ENCODE measurements at places on chromosomes 11 and 22.

GRCh38 chr11:57793351-57794115 lies 31.9 kb downstream of the CTNND1 start:
- no peak for DNase-seq

GRCh38 chr22:45805413-45805812 lies 133.8 kb downstream of the ATXN10 start:
- DNase-seq, result no peak

GRCh38 chr22:17097701-17098100 lies 12.9 kb downstream of the IL17RA start:
- DNase-seq, result no peak

DNA sequence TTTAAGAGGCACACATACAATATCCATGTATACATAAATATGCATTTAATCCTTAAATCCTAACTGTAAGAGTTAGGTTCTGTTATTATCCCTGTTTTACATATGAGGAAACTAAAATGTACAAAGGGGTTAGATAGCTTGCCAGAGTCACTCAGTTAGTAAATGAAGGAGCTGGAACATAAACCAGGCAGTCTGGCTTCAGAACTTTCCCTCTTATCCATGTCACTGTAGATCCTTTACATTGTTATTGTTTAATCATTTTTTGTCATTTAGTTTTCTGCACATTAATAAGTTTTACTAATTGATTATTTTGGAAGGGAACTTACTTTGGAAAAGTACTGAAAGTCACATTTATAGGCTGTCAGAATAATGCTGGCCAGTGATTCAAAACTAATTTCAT lies 282.4 kb downstream of the TMEM135 start:
- no peak for DNase-seq

GRCh38 chr11:11806074-11806473 lies 35.7 kb upstream of the USP47 start:
- DNase-seq, result no peak

DNA sequence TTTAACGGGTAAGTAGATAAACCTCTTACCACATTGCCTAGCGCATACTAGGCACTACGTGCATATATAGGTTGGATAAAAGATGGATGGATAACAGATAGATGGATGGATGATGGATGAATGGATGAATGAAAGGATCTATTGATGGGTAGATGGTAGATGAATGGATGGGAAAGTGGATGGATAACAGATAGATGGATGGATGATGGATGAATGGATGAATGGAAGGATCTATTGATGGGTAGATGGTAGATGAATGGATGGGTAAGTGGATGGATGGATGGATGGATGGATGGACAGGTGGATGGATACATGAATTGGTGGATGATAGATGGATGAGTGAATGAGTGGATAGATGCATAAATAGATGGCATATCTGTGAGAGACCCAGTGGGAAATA lies 555.0 kb downstream of the MN1 start:
- DNase-seq, result no peak

DNA sequence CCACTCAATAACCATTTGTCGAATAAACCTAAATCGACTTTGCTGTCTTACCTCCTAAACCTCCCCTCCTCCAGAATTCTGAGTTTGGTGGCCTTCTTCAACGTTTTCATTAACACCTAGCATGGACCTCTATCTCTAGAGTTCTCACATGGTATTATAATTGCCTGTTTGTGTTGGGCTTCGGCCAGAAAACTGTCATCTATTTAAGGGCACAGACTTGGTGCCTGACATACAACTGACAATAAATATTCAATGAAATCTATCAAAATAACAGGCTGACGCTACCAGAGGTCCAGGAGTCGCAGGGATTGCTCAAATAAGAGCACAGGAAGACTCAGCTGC lies 687 bp downstream of the ALKBH8 start:
- DNase-seq, result no peak

GRCh38 chr11:47469361-47470179 lies 20.6 kb upstream of the RAPSN start:
- DNase-seq, result no peak
